Hypothalamus (tissue), 51 donors: ENCODE measurements at places on chromosomes 3 and 15.

DNA sequence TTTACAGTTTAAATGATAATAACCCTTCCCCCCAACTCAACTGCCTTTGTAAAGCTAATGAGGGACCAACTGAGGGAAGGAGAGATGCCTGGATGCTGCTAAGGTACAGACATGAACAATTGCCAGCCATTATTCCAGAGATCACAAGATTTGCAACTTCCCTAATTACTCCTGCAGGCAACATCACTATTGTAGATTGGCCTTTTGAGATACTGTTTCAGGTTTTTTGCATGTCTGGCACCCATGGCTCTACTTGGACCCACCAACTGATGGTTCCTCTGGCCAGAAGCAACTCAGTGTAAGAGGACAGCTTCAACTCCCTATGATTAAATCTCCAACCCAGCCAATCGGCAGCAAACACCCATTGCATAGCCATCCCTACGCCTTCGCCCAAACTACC is 478.7 kb downstream of the FHIT start:
- no peak for DNase-seq

DNA sequence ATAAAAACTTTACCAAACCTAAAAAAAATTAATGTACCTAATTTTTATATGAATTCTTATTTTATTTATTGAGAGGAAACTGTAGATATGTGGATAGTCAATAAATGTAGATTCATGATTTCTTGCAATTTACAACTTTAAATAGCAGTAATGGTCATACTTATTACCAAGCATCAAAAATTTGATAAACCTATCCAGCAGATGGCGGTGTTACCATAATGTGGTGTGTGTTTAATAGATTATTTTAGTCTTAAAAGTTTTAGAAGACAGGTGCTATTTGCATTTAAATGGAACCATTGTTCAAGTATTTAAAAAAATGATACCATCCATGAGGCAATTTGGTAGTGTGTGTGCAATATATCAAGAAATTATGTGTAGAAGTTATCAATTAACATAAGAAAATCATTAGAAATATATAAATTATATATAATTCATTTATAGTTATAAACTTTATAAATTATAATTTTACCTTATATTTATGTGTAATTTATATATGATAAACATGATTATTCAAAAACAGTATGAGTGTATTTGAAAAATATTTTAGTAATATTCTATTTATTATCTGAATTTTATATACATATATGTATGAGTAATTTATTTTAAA is 176.0 kb upstream of the BCHE start:
- DNase-seq, result no peak

DNA sequence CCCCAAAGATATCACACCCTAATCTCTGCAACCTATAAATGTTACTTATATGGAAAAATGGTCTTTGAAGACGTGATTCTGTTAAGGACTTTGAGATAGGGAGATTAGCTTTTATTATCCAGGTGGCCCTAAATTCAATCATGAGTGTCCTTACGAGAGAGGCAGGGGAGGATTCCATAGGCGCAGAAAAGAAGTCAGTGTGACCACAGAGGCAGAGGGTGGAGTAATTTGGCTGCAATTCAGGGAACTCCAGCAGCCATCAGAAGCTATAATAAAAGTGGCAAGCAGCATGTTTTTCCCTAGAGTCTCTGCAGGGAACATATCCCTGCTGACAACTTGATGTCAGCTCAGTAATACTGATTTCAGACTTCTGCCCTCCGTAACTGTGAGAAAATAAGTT is 315.2 kb upstream of the ROBO2 start:
- no peak for DNase-seq

DNA sequence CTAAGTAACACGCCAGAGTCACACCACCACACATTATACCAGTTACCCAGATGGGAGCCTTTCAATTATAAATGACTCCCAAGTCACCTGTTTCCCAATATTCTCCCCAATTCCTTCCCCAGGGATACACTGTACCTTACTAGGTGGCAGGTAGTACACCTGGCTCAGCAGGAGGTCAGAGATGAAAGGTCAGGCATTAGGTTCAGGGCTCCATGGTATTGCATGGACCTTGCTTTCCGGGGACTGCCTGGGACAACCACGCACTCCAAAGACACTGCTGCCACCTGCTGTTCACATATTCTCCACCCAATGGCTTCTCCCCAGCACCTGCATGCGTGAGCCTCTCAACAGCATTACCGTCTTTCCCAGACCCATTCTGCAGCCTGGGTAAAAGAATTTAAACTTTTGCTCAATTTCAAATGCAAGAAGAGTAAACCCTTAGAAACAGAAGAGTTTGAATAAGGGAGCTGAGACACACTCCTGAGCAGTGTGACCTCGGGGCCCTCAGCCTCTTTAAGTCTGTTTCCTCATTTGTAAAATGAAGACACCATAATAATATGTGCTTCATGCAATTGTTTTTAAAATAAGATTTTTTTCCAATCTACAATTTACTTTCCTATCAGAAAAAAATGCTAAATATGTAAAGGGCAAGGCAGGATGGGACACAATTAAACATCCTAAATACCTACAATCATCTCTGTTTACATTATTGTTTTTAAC is 28.0 kb upstream of the LACTB start:
- DNase-seq, result peak; percentile 67

GRCh38 chr3:32246079-32246675 is 7.7 kb downstream of the CMTM8 start:
- no peak for DNase-seq

- no peak for DNase-seq
Measured at GRCh38 chr3:9623148-9623547, 26.2 kb upstream of the MTMR14 start.

DNA sequence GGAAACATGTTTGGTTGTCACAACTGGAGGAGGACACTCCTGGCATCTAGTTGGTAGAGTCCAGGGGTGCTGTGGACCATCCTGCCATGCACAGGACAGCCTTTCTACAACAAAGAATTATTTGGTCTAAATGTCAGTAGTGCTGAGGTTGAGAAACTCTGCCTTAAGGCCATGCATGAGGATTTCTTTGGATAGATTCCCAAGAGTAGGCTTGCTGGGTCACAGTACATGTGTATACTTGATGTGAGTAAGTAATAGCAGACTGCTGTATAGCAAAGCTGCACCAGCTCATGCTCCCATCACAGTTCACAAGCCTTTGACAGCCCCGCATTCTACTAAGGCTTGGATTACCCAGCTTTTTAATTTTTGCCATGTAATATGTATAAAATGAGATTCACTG is 151.3 kb downstream of the MFSD1 start:
- DNase-seq, result no peak

GRCh38 chr3:151011427-151011826 is 38.9 kb upstream of the CLRN1 start:
- DNase-seq, result no peak

GRCh38 chr15:84715441-84716035 is 401 bp downstream of the SEC11A start:
- DNase-seq, result no peak

DNA sequence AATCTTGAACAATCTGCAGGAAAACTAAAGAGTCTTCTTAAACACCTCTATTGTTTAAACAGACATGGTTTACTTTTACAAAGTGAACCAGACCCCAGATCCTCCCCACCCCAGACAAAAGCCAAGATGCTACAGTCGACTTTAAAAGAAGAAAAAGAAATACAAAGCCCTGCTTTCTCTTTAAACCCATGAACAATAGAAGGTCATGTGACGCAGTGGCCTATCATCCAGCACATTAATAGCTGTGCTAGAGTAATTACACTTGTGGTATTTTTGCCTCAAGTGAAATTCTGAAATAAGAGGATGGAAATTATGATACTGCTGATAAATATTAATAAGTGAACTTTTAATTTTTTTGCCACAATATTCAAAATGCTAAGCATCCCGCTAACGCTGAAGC is 613.4 kb downstream of the FOXP1 start:
- DNase-seq, result no peak

DNA sequence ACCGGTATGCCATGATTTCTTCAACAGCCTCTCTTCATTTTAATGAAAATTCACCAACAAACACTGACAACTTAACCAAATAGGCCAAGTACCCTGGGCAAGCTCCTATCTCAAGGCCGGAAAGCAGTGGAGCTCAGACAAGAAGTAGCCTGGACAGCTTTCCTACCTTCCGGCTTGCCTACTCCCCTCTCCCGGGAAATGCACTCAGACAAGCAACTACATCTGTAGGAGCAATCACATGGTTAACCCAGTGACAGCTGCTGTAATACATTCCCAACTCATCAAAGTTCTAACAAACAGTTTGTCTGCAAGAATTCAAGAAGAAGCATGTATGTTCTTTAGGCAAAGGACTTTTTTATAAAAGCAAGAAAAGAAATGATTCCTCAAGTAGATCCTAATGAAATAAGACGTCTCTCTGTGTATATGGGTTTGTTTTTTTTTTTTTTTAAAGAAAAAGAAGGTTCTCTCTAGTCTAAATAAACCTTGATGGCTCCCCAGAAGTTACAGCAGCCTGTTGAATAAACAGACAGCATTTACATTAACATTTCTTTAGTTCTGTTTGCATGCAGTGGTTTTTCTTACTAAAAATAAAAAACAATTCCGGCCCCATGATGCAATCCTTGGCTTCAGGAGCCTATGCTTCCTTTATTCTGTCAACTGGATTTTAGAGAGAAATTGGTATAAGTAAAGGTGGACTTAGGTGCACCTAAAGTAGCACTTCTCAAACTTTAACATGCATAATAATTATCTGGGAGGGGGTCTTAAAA is 278.7 kb downstream of the NEK10 start:
- DNase-seq, result no peak

DNA sequence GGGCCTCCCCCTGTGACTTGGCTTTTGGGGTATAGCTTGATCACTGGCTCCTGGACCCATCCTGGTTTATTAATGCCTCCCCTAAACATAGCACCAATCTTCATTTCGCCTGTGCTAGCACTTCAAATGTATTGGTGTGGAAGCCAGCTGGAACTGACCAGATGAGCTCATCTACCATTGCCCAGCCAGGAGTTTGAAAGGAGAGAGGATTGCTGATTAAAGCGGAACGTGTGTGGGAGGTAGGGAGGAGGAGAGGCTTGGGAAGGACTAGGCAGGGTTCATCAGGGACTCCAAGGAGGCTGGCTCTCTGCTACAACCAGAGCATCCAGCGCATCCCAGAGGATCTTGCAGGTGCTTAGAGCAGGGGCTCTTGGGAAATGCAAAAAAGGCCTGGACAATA is 34.4 kb upstream of the TLE3 start:
- no peak for DNase-seq

GRCh38 chr15:75694241-75695182 is 18.1 kb downstream of the CSPG4 start:
- peak; percentile 58 for DNase-seq

DNA sequence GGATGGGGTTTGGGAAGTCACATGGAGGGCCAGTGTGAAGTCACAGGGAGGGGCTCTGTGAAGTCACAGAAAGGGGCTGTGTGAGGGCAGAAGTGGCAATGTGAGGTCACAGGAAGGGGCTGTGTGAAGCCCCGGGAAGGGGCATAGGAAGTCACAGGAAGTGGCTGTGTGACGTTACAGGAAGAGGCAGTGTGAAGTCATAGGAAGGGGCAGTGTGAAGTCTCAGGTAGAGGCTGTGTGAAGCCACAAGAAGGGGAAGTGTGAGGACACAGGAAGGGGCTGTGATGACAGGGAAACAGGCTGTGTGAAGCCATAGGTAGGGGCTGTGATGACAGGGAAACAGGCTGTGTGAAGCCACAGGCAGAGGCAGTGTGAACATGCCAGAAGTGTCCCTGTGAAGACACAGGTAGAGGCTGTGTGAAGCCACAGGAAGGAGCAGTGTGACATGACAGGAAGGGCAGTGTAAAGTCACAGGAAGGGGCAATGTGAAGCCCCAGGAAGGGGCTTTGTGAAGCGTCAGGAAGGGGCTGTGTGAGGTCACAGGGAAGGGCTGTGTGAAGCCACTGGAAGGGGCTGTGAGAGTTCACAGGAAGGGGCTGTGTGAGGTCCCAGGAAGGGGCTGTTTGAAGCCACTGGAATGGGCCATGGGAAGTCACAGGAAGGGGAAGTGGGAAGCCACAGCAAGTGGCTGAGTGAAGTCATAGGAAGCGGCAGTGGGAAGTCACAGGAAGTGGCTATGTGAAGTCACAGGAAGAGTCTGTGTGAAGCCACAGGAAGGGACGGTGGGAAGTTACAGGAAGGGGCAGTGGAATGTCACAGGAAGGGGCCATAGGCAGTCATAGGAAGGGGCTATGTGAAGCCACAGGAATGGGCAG is 37.1 kb downstream of the GASK1A start:
- DNase-seq, result no peak

GRCh38 chr3:14780927-14781507 is 37.7 kb upstream of the FGD5 start:
- no peak for DNase-seq

- no peak for DNase-seq
Measured at GRCh38 chr15:65778269-65778668, 13.8 kb downstream of the DENND4A start.

GRCh38 chr3:158519776-158520175 is 51.2 kb upstream of the MLF1 start:
- DNase-seq, result no peak

GRCh38 chr3:32165442-32165841 is 59.0 kb downstream of the GPD1L start:
- DNase-seq, result no peak

GRCh38 chr3:66181764-66182163 is 39.0 kb upstream of the SLC25A26 start:
- DNase-seq, result no peak

DNA sequence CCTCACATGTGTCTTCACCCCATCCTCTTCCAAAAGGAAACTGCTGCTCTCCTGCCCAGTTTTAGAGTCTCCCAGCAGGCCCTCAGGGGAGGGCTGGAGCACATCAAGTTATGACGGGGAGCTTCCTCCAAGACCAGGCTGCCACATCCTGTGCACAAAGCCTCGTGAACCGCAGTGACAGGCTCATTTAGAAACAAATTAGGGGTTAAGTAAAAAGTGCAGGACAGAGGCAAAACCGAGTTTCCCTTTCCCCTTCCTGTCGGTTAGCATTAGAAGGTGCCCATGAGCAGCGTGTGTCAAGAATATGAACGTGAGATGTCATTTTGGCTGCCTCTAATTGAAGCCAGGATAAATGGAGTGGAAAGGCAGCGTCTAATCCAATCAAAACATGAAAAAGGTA is 199.7 kb downstream of the ARRDC4 start:
- no peak for DNase-seq

GRCh38 chr15:94586099-94586498 is 354.7 kb downstream of the MCTP2 start:
- no peak for DNase-seq

DNA sequence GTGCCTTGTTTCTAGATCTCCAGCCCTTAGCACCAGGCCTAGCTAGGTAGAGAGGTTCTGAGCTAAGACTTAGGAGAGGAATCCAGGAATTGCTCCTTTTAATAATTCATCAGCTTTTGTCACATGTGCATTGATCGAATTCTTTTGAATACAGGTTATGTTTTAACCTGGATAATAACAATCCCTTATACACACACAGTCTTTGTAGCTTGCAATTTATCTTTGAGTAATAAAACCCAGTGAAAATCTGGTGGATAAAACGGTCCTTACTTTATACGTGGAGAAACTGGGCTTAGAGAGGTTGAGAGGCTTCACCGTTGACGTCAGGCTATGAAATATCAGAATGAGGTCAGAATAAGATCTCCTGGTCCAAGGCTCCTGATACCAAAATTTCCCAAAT is 7.2 kb upstream of the SCN10A start:
- no peak for DNase-seq

- DNase-seq, result peak; percentile 8
Measured at GRCh38 chr15:64014995-64015394, 31.3 kb downstream of the DAPK2 start.

- no peak for DNase-seq
Measured at GRCh38 chr3:46193436-46193835, 14.7 kb downstream of the CCR1 start.
